Mesenteric fat pad (tissue), 1 donor: ENCODE measurements at places on chromosomes 1 and 21. TPM values are rescaled to one million over a fixed set of nuclear protein-coding genes. Genes with fewer than 3 reads are reported as not detected.

GRCh38 chr1:33097762-33098161, 16.8 kb downstream of the AZIN2 start:
- no peak for DNase-seq

DNA sequence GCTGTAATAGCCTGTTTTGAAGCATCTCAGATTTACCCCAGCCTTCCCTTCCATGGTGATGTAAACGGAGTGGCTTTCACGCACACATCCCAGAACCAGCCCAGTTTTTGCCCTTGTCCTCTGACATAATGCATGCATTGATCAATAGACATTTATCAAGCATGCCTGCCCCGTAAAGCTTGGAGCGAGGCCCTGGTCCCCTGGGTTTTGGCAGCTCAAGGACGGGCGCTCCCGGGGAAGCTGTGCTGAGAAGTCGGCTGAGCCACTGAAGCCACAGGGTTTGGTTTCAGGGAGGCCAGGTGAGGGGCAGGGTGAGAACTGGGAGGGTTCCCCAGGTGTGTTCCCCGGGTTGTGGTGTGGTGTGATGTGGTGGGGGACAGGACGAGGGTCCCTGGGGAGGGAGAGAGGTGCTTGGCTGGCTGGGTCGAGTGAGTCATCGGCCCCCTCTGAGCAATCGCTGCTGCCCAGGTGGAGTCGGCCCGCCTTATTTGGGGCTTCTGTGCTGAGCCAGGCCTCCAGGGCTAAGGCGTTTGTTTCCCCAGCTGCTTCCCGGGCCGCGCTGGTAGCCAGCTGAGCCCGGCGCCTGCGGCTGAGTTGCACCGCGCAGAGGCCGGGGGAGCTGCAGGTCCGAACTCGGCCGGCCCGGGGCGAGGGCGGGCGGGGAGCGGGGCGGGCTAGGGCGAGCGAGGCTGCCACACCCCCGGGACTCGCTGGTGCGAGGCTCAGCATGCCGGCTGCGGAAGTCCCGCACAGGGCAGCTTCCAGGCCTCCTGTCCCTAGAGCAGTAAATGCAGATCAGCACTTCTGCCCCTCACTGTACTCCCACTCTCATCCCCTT, 23.6 kb downstream of the ATP2B4 start:
- DNase-seq = no peak

DNA sequence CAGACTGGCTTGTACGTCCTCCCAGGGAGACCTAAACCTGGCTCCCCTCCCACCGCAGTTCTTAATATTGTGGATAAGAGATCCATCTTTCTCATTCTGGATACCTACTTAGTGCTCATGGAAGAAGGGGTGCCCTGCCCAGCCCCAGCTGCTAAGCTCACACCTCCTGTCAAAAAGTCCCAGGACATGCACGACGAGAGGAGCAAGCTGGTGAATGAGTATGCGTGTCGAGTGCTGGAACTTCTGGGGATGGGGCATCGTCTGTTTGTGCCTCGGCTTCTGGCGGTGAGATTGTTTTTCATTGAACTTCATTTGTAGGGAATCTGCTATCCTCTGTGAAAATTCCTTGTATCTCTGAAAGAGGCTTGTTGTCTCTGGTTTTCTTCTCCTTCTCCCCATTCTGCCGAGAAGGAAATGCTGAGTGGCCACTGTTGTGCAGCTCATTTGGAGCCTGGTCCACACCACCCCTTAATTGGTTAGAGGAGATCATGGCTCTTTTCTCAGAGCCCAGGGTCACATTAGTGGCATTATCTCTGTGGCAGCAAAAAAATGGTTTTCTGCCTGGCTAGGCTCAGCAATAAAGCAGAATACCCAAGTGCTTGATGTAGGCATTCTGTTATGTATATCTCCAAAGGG, 199.4 kb upstream of the CACYBP start:
- DNase-seq = no peak

Gene OR6K3
- total RNA-seq = not detected

Gene CLDN17
- not detected for total RNA-seq

DNA sequence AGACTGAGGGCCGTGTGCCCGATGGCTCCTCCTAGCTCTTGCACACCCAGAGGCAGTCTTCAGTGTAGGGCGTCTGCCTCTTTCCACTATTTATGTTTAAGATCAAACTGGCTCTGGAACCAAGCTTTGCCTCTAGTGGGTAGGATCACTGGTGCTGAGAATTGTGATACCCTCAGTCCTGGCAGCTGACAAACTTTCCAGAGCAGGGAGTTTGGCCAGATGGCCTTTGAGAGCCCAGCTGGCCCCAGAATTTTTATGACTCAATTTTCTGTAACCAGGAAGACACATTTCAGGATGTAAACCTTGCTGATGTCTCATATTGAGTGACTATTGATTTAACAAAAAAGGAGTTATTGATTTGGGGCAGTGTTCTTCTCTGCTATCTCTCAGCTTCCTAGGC, 6.7 kb downstream of the COQ8A start:
- no peak for DNase-seq

- no peak for DNase-seq
Observed at GRCh38 chr1:40763742-40764532, 19.6 kb upstream of the KCNQ4 start.

Gene NBPF4
- not detected for total RNA-seq

GRCh38 chr1:33390542-33390941, 40.4 kb downstream of the PHC2 start:
- DNase-seq = no peak

Gene ACTN2
- 0.71 TPM for total RNA-seq

- DNase-seq = no peak
Observed at GRCh38 chr1:54950006-54950368, 30.4 kb upstream of the TMEM61 start.

GRCh38 chr1:228927946-228928898, 192.9 kb downstream of the RHOU start:
- DNase-seq = no peak

Gene SLC30A1
- total RNA-seq = 33.6 TPM

GRCh38 chr1:219945795-219946194, 17.4 kb upstream of the SLC30A10 start:
- DNase-seq = no peak

DNA sequence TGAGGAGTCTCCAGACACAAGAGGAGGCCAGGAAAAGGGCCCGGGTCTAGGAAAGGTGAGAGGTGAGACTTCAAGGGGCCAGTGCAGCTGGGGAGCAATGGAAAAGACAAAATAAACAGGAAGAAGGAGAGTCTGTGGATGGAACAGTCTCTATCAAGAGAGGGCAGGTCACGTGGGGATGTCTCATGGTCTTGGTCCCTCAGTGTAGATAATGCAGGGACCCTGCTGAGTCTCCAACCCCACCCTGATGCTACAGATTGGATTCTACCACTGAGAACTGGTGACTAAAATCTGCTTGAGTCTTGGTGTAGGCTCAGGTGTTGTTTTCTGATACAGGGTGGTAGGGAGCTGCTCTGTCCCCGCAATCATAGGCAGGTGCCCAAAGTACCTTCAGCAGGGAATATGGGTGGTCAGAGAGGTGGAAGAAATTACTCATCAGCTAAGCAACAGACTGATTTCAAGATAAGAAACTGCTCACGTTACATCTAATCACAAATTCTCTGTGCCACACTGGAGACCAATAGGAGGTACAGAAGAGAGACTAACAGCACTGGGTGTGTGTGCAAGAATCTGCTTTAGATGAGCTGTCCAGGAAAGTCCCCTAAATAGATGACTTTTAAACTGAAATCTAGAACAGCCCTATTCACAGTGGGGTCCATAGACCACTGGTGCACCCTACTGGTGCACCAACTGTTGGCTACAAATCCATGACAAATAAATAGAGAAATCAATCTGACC, 101.5 kb upstream of the TLR5 start:
- DNase-seq = no peak

DNA sequence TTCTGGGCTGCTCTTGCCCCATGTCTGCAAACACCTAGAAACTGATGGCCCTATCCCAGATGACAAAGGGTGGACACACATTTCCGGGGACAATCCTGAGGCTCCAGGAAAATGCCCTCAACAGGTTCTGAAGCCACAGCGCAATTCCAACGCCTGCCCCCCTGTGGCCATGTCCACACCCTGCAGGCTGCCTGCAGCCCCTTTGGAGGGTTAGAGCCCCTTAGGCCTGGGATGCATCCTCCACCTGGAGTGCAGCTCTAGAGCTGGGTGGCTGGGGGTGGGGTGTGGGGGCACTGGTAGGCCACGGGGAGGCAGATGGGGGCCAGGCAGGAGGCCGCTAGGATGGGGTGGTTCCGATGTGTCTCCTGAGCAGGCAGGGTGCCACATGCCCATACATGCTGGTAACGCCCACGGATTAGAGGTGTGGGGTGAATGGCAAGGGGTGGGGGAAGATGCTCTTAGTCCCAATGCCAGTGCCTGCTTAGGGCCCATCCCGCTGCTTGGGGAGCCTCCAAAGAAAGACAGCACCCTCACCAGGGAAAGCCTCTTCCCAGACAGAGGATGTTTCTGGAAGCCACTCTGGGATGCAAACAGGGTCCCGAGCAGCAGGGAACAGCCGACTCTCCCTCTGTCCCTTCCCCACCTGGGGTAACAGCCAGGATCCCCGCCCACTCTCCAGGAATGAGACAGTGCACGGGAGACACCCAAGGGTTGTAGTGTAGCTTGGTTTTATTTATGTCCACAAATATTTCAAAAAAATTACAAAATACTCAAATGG, 34.0 kb downstream of the SLC45A1 start:
- DNase-seq = no peak

Gene REN
- 1.3 TPM for total RNA-seq

Gene COPA
- 228 TPM for total RNA-seq

Gene TNFAIP8L2
- 8.0 TPM for total RNA-seq

GRCh38 chr21:33157303-33157702, 72.4 kb upstream of the IFNAR2 start:
- no peak for DNase-seq

Gene NTMT2
- not detected for total RNA-seq

GRCh38 chr1:67348586-67349252, 41.0 kb downstream of the IL12RB2 start:
- no peak for DNase-seq

- DNase-seq = no peak
Observed at GRCh38 chr1:69914976-69915765, 290.2 kb downstream of the LRRC40 start.

DNA sequence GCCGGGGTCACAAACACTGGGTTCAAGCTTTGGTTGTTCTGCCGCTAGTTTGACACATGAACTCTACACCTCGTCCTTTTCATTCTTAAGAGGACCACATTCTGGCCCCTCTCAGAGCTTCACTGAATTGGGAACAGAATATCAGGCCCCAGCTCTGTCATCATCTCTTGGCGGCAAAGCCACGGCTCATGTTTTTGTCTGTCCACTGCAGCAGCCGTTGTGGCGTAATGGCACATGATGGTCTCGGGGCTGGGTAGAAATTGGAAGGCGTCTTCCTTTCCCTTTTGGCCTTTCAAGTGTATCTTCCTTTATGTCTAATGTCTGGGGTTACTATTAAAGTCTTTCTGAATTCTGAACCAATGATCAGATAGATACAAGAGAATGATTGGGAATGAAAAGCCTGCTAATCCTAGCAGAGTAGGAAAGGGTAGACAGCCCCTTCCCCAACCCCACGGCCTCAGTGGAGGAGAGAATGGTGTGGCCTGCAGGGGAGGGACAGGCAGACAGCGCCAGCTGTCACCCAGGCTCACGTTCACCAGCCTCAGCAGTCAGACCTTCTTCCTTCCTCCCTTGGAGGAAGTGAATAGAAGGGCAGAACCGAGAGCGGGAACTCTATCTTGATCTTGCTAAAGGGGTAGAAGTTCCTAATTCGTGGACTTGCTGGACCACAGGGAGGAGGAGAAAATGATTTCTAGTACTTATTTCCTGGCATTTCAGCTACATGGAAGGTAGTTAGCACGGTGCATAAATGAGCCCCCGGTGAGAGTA, 498.1 kb downstream of the KIF26B start:
- DNase-seq = no peak

Gene NLRP3
- total RNA-seq = 11.5 TPM

Gene FCMR
- 5.8 TPM for total RNA-seq

DNA sequence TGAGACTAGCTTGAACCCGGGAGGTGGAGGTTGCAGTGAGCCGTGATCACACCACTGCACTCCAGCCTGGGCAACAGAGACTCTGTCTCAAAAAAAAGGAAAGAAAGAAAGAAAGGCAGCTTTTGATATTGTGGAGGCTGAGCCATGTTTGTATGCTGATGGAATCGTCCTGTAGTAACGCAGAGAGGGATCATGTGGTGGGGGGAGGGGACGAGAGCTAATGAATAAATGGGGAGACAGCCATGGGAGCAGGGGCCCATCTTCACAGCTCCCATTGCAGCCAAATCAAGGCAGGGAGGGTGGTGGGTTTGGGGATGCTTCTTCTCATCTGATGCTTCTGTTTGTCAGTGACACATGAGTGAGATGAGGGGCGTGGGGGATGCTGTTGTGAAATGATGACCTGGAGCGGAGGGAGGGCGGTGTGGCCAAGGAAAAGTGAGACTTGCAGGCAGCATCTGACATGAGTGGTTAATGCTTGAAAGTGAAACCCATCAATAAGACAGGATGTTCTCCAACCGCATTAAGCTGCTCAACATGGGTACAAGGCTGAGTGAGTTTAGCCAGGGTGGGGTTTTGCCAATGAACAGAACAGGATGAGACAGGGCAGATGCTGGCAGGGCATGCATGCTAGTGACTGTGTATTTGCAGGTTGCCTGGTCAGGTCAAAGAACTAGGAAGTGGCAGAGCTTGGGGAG, 16.7 kb downstream of the SPATA21 start:
- DNase-seq = no peak

DNA sequence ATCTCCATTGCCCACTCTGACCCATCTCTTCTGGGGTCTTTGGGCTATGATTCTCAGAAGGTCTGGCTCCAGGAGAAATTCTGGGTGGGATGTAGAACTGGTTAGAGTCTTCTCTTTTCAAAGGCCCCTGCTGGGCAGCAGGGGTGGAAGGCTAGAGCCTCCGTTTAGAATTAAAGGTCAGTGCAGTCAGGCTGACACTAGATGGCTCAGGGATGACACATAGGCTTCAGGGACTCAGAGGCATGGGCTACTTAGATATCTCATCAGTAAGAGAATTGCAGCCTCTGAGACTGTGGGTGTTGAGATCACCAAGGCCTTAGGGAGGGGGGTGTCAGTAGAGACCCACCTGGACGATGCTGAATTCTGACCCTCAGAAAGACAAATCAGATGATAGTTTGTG, 12.6 kb upstream of the PPM1J start:
- no peak for DNase-seq

Gene FLG2
- not detected for total RNA-seq

GRCh38 chr1:240998441-240999015, 358.5 kb downstream of the RGS7 start:
- no peak for DNase-seq
